ENCODE measurements at places on chromosomes 1 and 21.

DNA sequence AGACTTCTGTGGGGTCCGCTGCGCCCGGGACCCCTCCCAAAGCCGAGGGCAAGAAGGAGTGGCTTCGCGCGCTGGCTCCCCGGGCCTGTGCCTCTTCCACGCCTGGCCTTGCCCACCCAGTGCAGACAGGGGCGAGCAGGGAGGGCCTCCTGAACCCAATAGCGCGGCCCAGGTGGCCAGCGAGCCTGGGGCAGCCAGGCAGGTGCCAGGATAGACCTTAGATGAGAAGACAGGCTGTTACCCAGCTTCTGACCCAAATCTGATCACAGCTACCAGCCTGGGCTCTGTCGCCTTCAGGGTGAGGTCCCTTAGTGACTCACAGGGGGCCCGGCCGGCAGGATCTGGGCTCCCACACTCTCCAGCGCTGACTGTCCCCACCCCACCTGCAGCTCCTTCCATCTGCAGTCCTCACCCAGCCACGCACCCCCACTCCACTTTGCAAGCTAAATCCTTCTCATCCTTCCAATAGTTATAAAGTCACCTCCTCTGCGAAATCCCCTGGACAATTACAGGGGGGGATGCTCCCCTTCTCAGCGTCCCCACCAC lies 9.6 kb downstream of the CLEC20A start:
- no peak for DNase-seq

DNA sequence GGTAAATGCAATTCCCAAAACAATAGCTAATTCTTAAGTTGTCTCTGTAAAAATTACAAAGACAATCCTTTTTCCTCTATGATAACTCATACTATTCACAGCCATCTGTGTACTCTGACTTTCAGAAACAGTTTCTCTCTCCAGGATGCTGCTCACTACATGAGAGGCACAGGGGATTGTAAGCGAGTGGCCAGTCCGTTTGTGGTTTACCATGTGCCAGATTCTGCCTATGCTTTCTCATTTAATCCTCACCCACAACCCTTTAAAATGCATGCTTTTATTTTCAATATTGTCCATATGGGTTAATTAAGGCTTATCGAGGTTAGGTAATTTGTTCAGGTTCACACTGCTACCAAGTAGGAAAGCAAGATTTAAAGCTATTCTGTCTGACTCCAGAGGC lies 23.0 kb downstream of the RGS1 start:
- no peak for DNase-seq

- DNase-seq: no peak
Observed at GRCh38 chr1:161382214-161383019, 14.7 kb upstream of the CFAP126 start.

- DNase-seq: no peak
Observed at GRCh38 chr21:34522284-34522683, 10.3 kb upstream of the KCNE1 start.

GRCh38 chr1:167430134-167430848 lies 88.0 kb downstream of the CD247 start:
- DNase-seq: no peak

GRCh38 chr1:151418081-151418480 lies 18.7 kb downstream of the PSMB4 start:
- no peak for DNase-seq

- DNase-seq: no peak
Observed at GRCh38 chr1:221794079-221794670, 52.3 kb upstream of the DUSP10 start.

- DNase-seq: no peak
Observed at GRCh38 chr1:207291723-207292122, 29.8 kb upstream of the CD55 start.

GRCh38 chr1:57788313-57788712 lies 364.5 kb upstream of the DAB1 start:
- no peak for DNase-seq

DNA sequence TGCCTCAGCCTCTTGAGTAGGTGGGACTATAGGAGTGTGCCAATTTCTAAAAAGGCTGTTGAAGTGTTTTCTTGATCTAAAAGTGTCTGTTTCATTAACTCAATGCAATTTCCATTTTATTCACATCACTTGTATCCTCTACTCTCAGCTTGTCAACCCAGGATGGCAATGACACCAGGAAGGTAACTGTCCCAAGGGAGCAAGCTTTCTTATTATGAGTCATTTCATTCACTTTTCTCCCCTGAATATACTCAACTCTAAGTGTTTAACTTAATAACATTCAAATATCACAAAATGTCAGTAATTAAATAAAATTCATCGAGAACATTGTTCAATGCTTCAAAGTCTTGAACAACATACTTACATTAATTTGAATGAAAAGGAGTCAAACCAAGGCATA lies 22.9 kb upstream of the GFI1 start:
- no peak for DNase-seq

GRCh38 chr1:64505232-64505943 lies 35.5 kb downstream of the CACHD1 start:
- peak; percentile 78 for DNase-seq

- DNase-seq: no peak
Observed at GRCh38 chr21:17798796-17799195, 20.4 kb downstream of the C21orf91 start.

- DNase-seq: no peak
Observed at GRCh38 chr1:218376722-218377121, 31.6 kb downstream of the TGFB2 start.

DNA sequence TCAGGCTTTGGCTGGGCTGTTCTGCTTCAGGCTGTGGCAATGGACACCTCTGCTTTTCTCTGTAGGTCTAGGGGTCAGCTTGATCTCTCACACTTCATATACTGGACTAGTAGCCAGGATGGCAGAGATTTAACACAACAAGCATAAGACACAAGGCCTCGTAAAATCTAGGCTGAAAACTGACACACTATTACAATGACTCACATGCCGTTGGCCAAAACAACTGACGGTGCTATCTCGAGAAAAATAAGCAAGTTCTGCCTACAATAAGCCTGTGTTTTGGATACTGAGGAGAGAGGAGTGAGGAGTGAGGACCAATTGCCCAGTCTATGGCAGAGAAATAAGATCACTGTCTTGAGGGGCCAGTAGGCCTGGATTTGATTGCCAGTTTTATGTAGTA lies 840.7 kb upstream of the ADAMTS5 start:
- no peak for DNase-seq

DNA sequence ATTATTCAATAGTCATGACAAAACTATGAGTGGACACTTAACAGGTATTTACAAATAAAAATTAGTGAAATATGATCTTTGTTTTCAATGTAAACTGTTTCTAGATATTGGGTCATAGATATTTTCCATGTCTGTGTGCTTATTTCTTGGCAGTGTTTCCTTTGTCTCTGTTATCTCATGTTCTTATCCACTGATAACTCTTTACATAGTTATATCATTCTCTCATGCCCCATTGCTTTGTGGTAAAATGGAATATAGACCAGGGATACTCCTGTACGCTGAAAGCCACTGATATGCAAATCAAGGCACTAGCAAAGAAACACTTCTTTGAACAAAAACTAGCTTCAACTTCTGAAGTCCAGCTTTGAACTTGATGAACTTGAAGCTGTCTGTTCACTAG lies 113.1 kb downstream of the ITSN1 start:
- DNase-seq: no peak

DNA sequence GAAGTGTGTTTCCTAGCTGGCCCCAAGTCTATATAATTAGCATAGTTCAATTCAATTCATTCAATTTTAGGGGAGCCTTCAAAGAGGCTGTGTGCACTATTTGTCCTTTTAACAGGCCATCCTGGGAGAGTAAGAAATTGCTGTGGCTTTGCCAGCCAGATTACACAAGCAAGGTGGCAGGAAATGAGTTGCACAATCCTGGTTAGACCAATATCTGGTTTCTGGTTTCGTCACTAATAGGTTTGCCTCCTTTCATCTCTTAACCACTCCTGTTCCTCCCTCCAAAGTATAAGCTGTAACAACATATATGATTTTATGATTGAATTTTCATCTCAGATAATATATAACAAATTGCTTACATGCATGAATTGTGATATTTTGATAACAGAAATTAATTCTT lies 84.1 kb upstream of the NEGR1 start:
- no peak for DNase-seq

- DNase-seq: no peak
Observed at GRCh38 chr1:87410776-87411480, 82.2 kb downstream of the LMO4 start.

DNA sequence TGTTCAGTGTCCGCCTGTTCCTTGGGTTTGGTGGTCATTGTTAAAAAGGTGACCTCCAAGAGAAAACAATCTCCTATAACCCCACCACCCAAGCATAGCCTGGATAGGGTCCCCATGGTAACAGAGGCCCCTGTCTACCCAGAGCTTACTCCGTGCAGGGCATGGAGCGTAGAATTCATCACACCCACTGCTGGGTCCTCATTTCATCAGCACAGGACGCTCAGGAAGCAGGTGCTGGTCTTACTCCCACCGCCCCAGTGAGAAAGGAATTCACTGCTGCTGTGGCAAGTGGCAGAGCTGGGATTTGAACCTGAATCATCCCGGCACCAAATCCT lies 37.0 kb downstream of the ARHGEF10L start:
- no peak for DNase-seq

- no peak for DNase-seq
Observed at GRCh38 chr1:67126111-67126746, 8.5 kb downstream of the C1orf141 start.

GRCh38 chr1:245684166-245684565 lies 529.4 kb downstream of the KIF26B start:
- DNase-seq: no peak

- DNase-seq: no peak
Observed at GRCh38 chr1:228142155-228142691, 2.1 kb downstream of the GUK1 start.

- no peak for DNase-seq
Observed at GRCh38 chr1:33864460-33865389, 846 bp downstream of the HMGB4 start.

DNA sequence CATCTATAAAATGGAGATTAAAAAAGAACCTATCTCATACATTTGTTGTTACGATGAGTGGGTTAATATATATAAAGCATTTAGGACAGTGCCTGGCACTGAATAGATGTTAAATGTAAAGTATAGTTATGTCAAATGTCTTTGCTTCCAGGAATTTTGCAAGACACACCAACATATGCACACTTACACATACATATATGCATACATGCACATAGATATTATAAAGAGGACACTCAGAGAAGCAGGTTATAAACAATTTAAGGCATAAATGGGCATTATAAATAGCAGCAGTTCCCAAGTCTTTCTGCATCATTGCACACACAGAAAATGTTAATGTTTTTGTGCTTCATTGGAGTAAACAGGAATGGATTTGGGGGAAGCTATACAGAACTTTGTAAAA lies 13.3 kb downstream of the CYP4X1 start:
- DNase-seq: no peak

GRCh38 chr1:247440001-247440620 lies 17.8 kb downstream of the OR2B11 start:
- no peak for DNase-seq

DNA sequence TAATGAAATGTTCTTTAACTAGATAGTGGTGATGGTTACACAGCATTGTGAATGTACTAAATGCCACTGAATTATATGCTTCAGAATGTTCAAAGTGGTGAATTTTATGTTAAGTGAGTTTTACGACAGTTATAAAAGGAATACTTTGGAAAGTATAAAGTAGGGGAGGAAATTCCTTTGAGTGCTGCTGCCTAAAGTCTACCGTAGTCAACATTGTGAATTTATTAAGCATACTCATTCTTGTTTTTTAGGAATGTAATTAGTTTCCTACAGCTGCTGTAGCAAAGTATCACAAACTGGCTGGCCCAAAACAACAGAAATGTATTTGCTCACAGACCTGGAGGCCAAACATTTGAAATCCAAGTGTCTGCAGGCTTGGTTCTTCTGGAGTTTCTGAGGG lies 73.0 kb downstream of the SWT1 start:
- no peak for DNase-seq

- DNase-seq: no peak
Observed at GRCh38 chr1:93738926-93739325, 57.3 kb upstream of the BCAR3 start.

- no peak for DNase-seq
Observed at GRCh38 chr1:118075116-118075515, 109.9 kb downstream of the SPAG17 start.

DNA sequence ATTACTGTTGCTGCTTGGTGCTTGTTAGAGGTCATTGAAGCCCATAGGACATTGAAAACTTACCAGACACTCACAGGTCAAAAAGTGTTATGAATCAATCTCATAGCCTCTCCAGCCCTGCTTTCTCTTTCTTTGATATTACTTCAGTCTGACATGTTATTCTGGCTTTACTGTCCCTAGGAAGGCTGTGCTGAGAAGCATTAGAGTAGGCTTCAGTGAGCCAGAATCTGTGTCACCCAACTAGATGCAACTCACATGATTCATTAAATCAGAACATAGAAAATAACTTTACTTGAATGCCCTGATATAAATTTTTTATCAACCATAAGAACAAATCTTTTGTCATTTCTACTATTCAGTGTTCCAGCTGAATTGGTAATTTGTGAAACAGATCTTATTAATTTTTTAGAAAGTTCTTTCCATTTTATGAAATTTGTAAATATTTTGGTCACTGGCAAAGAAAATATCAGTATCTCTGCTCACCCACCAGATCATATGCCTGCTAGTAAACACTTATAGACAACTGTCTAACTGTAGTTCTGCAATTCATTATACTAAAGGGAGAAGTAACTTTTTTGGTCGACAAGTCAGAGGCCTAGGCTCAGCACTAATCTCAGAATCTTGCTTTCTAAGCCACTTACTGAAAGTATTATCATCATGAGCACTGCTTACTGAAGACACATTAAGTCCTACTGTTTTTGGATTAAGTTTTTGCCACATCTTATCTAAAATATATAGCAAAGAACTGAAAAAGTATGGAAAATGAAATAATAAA lies 48.2 kb downstream of the RPAP2 start:
- DNase-seq: no peak

- peak; percentile 89 for DNase-seq
Observed at GRCh38 chr1:223726380-223727001, 14.2 kb downstream of the CAPN2 start.

- DNase-seq: no peak
Observed at GRCh38 chr1:31981972-31982371, 31.7 kb upstream of the KHDRBS1 start.

- no peak for DNase-seq
Observed at GRCh38 chr1:234858722-234859121, 248.7 kb upstream of the IRF2BP2 start.

- DNase-seq: no peak
Observed at GRCh38 chr1:3795453-3796214, 664 bp downstream of the LRRC47 start.

GRCh38 chr1:209879539-209879938 lies 51.8 kb downstream of the UTP25 start:
- DNase-seq: no peak
